Mesothelial cell of epicardium (in vitro differentiated cells): ENCODE measurements at places on chromosomes 3 and 15.

DNA sequence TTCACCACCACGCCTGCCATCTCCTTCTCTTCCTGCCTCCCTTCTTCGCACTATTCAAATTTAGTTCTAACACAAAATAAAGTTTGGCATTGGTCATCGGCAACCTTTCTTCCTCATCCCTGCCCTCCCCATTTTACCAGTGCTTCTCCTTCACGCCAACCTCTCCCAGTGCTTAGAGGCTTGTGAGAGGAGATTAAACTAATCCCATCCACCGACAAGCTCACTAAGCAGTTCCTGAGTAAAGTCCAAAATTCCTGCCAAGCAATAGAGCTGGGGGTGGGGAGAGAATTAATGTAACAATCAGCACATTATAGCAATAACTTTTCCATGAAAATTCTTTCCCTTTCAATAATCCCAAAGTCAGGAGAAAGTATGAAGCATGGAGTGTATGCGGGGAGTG, 157.4 kb upstream of the GMNC start:
- no peak for DNase-seq

GRCh38 chr15:99433757-99434450, 131.9 kb upstream of the MEF2A start:
- DNase-seq, result no peak

DNA sequence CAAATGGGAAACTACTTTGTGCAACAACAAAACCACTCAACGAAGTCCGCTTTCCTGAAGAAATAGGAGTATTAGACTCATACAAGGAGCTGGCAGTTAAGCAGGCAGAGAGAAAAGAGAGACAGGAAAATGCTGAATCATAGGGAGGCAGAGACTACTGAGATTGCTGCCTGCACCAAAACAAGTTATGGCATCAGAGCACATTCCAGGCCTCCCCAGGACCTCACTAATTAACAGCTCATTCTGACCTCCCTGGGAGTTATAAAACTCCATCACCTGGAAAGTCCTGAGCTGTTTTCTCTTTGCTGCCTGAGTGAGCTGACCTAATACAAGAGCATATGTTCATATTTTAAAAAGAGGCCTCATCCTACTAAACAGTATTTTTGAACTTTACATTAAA, 741.0 kb downstream of the MCTP2 start:
- DNase-seq, result no peak

- DNase-seq, result no peak
Measured at GRCh38 chr3:54159917-54160316, 37.6 kb downstream of the CACNA2D3 start.

- DNase-seq, result no peak
Measured at GRCh38 chr15:64341961-64342360, 14.0 kb downstream of the CSNK1G1 start.

DNA sequence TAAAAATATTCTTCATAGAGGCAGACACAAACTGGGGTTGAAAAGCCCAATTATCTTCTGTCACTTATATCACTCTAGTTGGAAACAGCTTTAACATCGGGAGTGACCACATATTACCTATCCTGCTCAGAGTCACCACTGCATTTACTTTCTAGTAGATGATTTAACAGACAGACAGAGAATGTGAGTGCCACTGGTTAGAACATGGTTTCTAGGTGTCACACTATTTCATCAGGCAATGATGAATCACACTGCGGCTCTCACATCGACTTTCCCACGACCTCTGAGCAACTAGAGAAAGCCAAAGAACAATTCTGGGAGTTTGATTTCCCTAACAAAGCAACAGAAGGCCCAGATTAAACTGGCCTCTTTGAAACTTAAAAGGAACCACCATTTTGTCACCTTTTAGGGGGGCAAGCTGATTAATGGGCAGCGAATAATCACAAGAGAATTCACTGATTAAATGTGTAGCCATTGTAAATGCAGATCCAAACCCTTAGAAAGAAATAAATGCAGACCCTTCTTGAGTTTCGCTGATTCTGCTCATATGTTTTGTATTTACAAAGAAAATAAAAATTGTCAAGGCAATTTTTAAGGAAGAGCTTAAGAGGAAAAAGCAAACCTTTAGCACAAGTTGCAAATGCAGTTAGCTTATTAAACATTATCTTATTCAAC, 112.6 kb upstream of the KBTBD8 start:
- DNase-seq, result no peak

- DNase-seq, result no peak
Measured at GRCh38 chr3:45807681-45808540, 11.6 kb upstream of the SLC6A20 start.

DNA sequence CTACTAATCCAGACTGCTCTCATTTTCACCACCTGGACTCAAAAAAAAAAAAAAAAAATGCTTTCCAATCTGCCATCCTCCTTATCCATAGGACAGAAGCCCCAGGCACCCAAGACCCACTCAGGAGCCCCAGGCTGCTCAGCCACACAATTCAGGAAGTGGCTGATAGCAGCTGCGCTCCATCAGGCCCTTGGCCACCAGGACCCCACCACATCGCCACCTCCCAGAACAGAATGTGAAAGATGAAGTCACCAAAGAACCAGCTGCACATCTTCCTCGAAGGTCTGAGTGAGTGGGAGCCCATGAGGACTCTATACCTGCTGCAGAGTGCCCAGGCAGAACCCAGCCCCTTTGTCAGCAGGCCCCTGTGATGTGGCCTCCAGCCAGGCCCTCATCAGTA, 19.5 kb downstream of the POC1A start:
- DNase-seq, result no peak

DNA sequence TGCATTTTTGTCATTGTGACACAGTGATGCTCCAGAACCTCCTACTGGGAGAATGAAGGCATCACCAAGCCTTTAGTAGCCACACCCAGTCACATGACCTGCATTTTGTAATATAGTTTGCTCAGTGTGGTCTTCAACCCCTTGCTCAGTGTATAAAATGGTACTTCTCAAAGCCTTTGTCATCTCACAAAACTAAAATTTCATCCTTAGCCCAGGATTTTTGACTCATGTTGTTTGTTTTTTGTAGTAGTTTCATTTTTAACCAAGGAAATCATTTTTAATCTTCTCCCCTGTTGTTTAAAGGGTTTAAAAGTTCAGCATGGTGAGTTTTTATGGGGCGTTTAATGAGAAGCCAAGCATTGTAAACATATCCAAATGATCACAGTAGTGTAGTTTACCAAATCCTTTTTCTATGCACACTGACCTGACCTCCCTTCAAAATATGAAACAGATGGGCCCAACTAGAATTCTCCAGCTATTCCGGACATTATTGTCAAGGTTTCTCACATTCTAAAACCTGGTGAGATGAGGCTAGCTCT, 123.5 kb upstream of the IL12A start:
- no peak for DNase-seq

DNA sequence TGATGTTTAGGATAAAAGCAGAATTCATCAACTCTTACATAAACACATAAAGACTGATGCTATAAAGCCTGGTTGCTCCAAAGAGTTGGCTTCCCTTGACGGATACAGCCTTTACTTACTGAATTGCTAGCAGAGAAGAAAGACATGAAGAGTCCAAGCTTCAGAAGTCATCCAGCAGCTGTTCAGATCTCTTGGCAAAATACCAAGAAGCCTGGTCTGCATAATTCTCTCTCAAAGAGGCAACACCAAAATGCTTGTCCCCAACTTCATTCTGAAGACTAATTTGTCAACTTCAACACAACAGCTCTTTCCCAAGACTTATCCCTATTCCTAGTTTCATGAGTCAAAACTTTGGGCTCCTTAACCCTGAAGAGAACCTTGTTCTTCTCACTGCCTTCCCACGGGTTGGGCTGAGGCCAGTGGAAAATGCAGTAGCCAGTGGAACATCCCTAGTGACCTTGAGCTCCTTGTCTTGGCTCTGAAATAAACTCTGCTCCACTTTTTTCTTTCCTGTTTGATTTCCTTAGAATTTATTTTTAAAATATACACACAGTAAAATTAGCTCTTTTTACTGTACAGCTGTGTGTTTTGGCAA, 119.2 kb upstream of the THBS1 start:
- no peak for DNase-seq

DNA sequence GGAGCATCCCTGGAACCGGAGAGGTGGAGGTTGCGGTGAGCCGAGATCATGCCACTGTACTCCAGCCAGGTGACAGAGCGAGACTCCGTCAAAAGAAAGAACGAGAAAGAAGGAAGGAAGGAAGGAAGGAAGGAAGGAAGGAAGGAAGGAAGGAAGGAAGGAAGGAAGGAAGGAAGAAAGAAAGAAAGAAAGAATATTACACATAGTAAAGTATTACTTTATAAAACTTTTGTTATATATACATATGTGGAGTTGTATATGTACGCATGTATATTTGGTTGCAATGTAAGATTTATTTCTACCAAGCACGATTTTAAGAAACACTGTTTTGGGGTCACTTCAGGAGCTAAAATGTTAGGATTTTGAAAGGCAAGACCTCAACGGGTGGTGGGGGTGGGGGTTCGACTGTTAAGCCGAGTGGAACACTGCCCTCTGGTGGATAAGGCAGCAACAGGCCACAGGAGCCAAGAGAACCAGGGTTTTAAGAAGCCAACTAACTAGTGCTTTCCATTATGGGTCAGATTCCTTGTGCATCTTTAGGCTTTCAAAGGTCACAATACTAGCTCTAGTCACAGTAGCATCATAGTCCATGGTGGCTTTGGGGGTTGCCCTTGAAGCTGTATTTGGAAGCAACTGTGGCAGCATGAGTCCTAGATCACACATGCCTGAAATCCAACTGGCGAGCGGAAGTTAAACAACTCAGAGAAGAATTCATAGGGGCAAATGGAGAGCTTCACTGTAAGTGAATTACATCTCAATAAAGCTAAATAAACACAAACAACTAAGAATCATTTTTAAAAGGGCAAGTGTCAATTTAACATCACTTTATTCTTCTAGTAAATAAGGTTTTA, 22.5 kb downstream of the GLB1 start:
- peak; percentile 59 for DNase-seq

DNA sequence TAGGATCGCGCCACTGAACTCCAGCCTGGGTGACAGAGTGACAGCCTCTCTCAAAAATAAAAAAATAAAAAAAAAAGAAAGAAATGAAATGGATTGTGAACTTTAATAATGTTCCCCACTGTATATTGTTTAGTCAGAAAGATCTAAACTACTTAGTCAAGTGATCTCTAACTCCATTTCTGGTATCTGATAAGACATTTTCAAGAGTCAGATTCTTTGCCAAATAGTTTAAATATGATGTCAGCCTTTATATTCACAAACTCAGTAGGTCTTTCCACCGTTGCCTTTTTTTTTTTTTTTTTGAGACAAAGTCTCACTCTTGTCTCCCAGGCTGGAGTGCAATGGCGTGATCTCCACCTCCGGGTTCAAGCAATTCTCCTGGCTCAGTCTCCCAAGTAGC, 29.0 kb upstream of the OSBPL11 start:
- DNase-seq, result no peak

- DNase-seq, result no peak
Measured at GRCh38 chr3:120147072-120147871, 53.0 kb upstream of the GSK3B start.

- no peak for DNase-seq
Measured at GRCh38 chr15:67253549-67254237, 768 bp downstream of the AAGAB start.

- DNase-seq, result peak; percentile 58
Measured at GRCh38 chr3:73624017-73624820, 522 bp downstream of the PDZRN3 start.

DNA sequence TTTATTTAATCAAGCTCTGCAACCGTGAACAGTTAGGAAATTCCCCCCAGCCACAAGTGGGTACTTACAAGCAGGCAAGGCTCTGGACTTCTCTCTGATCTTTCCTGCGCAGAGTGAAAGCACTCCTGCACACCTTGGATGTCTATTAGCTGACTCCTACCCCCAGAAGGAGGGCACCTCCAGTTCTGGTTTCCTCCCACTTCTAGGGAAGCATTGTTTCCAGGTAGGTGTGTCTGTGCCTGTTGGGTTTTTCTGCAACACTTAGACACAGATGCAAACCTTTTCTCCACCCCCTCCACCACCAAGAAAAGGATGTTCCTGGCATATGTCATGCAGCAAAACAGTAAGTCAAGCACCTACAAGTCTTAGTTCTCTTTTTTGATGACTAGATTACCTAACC, at the start of gene ZBED2:
Gene ZBED2, minus strand, starts transcription at position 115 of the 400 bp plus-strand sequence. CDS start 1,145 bp downstream, outside the sequence.
- no peak for DNase-seq

DNA sequence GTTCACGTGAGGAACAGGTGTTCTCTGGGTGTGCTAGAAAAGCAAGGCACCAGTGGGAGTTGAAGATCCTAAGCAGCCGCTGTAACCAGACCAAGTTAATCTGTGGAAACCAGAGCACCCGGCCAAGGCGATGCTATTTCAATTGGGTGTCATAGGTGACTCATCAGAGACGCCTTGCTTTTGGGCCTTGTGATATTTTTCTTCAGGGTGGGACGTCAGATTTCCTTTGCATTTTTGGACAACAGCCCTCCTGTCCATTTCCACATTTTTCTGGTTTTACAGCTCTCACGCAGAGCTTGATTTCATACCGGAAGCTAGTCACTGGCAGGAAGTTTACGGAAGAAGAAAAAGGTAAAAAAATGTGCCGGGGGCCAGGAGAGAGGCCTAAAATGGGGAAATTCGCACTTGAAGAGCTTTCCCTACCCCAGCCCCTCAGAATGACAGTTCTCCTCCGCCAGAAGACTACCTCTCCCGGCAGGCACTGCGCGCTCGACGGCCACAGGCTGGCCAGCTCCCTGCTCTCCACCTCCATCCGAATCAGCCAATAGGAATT, 471 bp upstream of the KBTBD8 start:
- DNase-seq, result no peak

DNA sequence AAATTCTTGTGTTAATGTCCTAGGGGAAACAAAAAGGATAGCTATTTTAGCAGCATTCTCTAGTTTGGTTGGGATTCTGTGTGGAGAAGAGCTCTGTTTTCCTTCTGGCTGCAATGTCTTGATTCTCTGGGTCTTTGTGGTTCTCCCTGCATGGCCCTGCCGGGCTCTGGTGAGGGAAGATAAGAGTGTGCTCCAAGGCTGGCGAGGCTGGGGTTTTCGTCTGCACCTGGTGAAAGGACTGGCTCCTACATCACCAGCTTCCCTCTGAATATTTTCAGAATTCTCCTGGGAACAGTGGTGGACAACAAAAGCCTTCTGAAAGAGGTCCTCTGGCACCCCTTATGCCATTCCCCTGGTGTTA, 38.1 kb upstream of the SFMBT1 start:
- DNase-seq, result no peak

- no peak for DNase-seq
Measured at GRCh38 chr15:75203017-75203907, 1.6 kb downstream of the C15orf39 start.

DNA sequence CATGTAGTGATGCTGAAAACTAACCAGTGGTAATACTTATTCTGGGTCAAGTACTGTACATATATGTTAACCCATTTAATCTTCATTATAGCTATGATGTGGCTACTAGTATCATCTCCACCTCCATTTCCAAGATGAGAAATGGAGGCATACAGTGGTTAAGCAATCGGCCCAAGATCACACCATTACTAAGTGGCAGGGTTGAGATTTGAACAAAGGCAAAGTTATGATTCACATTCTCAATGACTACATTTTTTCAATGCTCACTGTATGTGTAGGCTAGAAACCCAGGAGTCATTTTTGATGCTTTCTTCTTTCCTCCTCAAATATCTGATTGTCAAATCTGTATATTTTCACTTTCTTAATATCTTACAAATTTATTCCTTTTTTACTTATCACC, 30.2 kb downstream of the ABI3BP start:
- DNase-seq, result no peak

- no peak for DNase-seq
Measured at GRCh38 chr3:185632996-185633395, 46.9 kb downstream of the SENP2 start.

- no peak for DNase-seq
Measured at GRCh38 chr3:127363171-127363570, 75.3 kb upstream of the PRR20G start.
